Activated naive CD4-positive, alpha-beta T cell treated with anti-CD3 and anti-CD28 coated beads, Interleukin-2, amount 50 U/mL, for 72 hours (primary cell): ENCODE measurements at places on chromosomes 6 and 20.

DNA sequence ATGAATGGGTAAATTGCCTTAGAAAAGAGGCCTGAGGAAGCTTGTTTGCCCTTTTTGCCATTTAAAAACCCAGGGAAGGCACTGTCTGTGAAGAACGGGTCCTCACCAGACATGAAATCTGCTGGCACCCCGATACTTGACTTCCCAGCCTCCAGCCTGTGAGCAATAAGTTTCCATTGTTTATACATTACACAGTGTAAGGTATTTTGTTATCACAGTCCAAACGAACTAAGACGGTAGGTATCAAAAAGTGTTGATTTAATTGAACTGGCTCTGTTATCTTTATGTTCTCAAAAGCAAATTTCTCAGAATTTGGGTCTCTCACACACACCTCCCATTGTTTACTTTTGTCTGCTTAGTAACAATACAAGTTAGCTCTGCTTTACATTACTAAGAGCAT is 181.1 kb upstream of the MARCKS start:
- no peak for DNase-seq

GRCh38 chr6:145813285-145814034 is 1.1 kb downstream of the FBXO30 start:
- no peak for DNase-seq

DNA sequence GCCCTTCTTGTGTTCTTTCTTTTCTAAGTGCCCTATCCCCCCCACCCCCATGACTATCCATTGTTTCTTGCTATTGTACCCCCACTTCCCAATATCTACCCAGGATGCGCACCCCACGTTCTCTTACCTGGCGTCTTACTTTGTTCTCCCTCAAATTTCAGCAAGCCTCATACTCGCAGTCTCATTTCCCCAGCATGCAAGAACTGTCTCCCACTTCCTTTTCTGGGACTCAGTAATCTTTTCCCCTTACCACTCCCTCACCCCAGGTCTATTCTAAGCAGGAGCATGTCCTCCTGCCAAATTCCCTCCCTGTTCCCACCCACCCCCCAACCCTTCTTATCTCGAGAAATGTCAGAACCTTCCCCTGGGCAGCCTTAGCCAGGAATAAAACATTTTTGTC is 1.7 kb upstream of the EHMT2 start:
- DNase-seq: no peak

- no peak for DNase-seq
Measured at GRCh38 chr6:107340881-107341280, 118.5 kb downstream of the PDSS2 start.

DNA sequence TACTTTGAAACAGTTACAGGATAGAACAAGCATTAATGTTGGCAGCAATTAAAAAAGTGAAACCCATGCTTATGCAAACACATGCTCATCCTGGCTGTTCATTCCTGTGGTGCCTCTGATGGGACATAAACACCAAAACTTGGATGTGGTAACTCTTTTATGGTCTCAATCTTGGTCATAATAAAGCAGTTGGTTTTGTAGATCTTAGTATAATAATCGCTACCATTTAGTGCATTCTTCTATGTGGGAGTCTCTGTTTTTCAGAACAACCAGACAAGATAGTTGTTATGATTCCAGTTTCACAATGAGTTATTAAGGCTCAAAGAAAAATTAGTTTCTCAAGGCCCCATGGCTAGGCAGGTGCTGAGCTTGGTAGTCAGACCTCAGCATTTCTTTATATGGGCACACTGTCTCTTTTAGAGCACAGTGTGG is 184.0 kb downstream of the UTRN start:
- DNase-seq: peak; percentile 23

DNA sequence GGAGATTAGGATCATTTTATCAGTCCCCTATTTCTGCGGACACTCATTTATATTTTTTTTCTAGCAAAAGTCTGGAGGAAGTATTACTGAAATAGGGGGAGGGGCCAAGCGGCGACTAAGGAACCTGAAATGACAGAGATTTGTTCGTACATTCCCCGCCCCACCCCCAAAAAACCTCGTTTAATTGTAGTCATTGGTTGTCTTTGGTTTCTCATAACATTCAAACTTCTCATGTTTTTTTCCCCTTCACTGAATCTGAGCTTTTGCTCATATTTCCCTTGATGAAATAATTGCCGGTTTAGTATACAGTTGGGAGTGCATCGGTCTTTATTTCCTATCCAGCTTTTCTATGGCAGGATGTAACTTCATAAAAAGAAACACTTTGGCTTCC is 768 bp upstream of the FYN start:
- DNase-seq: peak; percentile 66

DNA sequence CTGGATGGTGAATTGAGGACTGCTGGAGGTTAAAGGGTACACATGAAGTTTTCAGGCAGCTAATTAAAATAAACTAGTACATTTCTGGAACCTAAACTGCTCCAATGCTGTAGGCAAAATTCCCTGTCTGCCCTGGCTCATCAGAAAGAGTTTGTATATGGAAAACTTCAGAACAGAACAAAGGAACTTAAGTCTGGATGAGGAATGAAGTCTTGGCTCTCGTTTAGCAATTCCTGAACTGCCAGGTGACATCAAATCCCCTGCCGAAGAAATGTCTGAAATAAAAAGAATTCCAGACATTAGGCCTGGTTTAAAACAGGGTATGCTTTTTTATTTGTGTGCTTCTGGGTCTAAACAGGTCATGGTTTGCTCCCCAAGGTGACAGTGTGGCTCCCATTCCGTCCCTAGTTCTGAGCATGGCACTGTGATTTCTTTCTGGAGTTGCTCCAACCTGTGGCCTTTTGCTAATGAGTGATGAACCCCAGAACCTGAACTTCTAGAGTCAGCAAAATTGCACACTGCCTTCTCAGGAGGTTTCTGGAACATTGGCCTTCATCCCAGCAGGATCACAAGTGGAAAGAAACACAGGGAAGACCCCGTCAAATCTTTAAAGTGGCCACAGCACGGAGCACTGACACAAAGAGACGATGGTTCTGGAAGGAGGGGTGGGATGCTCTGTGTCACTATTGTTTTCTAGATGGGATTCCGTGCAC is 129.4 kb upstream of the NAA20 start:
- DNase-seq: no peak

- no peak for DNase-seq
Measured at GRCh38 chr20:2706688-2707352, 14.2 kb downstream of the EBF4 start.

DNA sequence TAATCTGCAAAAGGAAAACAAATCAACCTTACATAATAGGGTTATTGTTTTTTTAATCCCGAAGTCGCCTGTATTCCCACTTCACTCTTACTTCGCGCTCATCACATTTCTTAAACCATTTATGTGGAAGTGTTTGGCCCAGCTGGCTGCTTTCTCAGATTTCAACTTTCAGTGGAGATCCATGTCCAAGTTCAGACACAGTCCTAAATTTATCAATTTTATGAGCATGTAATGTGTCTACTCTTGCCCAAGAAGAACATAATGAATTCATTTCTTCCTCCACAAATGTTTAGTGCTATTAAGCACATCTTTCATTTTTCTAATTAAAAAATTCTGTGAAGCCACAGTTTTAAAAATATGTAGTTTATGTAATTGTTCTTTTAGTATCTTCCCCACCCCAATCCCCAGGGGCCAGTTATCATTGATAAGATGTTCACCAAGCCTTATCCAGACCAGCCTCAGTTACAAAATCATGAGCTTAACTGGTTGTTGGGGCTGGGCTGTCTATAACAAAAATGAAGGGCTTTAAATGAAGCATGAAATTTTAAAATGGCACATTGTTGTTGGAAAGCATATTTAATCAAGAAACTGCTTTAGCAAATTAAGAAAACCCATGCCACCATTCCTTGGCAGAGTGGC is 151.7 kb downstream of the UST start:
- DNase-seq: no peak

DNA sequence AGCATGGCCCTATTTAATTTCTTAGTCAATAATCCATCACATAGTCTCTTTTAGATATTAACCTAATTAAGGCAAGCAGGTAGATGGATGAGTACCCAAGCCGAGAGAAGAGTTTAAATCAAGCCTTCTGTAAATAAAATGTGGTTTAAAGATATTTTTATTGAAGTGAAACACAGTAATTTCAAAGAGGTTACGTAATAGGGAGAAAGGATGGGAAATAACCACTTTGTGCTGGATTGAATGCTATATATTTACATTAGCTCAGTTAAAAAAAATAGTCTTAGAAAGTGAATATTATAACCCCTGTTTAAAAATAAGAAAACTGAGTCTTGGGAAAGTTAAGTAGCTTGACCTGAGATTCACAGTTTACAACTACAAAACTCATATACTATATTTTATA is 37.0 kb upstream of the FOXO3 start:
- no peak for DNase-seq

- no peak for DNase-seq
Measured at GRCh38 chr6:116411284-116411623, 40.5 kb downstream of the DSE start.

DNA sequence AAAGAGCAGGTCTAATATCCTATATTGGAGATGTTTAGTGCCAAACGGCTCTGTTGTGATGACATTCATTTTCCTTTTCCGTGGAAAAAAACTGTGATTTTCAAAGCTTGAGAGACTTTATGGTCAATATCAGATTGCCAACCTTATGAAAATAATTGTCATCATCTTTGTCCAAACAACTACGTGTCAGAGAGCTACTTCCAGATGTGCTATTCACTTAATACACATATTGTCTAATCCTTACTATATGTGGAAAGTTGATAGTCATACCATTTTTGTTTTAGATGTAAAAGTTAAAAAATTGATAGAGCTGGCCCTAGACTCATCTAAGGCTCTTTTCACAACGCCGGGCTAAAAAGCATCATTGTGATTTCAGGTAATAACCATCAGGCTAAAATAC is 550.0 kb downstream of the PHF3 start:
- DNase-seq: no peak

DNA sequence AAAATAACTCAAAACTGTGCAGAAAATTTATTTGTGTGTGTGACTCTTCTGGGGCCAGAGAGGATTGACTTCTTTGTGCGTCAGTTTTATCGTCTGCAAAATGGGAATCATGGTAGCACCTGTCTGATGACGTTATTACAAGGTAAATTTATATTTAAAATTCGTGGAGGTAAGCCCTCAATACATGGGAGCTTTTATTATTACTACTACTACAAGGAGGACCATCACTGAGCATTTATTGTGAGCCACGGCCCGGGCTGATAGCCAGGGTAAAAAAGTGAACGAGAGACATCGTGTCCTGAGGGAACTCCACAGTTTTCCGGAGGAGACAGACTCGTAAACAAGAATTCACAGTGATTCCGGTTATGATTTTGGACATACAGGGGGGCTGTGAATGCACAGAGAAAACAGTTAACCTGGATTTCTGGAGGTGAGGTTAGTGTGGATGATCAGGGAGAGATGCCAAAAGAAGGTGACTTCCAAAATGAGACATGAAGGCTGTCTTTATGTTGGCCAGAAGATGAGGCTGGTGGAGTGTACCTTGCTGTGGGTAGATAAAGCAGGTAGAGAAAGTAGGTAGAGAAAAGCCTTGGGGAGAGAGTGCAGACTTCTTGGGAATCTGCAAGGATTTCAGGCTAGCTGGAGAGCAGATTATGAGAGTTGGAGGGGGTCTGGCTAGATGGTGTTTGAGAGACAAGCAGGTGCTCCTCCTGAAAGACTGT is 10.6 kb upstream of the SERINC3 start:
- no peak for DNase-seq

DNA sequence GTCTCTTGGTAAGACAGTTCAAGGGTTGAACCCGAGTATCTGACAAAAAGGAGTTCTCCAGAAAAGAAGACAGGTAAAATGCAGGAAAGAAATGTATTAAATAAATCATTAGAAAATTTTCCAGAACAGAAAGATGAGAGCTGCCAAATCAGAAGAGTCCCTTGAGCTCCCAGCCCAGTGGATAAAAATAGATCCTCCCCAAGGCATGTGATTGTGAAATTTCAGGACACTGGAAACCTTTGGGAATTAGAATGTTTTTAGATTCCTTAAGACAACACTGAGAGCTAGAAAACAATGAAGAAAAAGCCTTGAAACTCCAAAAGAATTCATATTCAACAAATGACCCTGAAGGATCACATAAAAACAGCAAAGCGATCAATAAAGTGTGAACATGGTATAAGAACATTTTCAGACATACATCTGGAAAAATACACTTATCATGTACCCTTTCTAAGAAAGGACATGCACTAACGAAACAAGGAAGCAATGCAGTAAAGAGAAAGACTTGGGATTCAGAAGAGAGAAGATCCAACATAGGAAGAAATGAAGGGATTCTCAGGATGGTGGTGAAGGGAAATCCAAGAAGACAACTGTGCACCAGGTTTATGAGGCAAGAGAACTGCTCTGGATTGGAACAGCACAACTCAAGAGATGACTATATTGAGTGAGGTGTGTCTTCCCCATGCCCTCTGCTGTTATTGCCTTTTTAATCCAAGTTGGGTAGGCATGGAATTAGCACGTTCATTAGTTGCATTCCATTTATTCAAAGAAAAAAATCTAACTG is 390.4 kb downstream of the SYNE1 start:
- no peak for DNase-seq

- DNase-seq: no peak
Measured at GRCh38 chr6:153047386-153047785, 44.9 kb upstream of the MTRF1L start.

DNA sequence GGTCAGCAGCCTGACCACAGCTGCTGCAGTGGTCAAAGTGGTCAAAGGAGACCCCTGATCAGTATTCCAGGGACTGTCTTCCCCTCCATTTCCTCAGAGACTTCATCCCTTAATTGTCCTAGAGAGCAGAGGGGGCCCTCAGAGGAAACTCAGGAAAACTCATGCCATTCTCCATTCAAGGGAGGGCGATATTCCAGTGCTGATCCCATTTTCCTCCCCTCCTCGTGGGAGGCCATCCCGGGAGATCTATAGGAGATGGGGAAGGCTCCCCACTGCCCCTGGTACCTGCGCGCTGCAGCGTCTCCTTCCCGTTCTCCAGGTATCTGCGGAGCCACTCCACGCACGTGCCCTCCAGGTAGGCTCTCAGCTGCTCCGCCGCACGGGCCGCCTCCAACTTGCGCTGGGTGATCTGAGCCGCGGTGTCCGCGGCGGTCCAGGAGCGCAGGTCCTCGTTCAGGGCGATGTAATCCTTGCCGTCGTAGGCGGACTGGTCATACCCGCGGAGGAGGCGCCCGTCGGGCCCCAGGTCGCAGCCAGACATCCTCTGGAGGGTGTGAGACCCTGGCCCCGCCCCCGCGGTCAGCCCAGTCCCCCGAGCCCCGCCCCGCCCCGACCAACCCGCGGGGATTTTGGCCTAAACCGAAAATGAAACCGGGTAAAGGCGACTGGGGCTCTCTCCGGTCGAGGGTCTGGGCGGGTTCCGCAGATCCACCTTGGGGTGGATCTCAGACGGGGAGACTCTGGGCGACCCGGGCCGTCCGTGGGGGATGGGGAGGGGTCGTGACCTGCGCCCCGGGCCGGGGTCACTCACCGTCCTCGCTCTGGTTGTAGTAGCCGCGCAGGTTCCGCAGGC is 878 bp downstream of the HLA-C start:
- DNase-seq: peak; percentile 89

DNA sequence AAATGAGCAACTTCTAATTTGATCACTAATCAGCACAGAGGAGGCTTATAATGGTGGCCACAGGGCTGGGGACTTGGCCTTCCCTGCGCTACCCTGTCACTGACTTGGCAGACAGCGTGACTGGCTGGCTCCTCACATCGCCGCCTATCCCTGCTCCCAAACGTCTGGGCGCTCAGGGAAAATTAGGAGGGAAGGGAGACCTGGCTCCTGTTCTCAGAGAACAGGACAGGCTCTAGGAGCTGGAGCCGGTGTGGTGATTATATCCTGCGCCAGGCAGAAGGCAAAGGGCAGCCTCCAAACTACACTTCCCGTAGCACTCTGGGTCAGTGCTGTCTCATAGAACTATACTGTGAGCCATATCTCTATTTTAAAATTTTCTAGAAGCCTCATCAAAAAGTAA is 53.4 kb downstream of the VEGFA start:
- no peak for DNase-seq

GRCh38 chr6:1697688-1698351 is 88.1 kb downstream of the FOXC1 start:
- DNase-seq: no peak
